ENCODE measurements at places on chromosomes 3 and 15. TPM values are rescaled to one million over a fixed set of nuclear protein-coding genes. Genes with fewer than 3 reads are reported as not detected.

The TMEM89 gene
- total RNA-seq = not detected

The SLC38A3 gene
- not detected for total RNA-seq

The EPHB3 gene
- 1.4 TPM for total RNA-seq

The PPM1L gene
- 6.8 TPM for total RNA-seq

The PRICKLE2 gene
- total RNA-seq = 13.0 TPM

The MYRIP gene
- not detected for total RNA-seq

The MEGF11 gene
- under 0.01 TPM for total RNA-seq

The DUOXA2 gene
- not detected for total RNA-seq

The CCDC71 gene
- total RNA-seq = 18.6 TPM

The TRH gene
- not detected for total RNA-seq

The THRB gene
- 0.15 TPM for total RNA-seq

The CHRNA5 gene
- 25.0 TPM for total RNA-seq

The UROC1 gene
- not detected for total RNA-seq

The GABRR3 gene
- total RNA-seq = not detected

The MORC1 gene
- not detected for total RNA-seq

The ALDH1A2 gene
- not detected for total RNA-seq

The ROPN1 gene
- total RNA-seq = not detected

The ATOSA gene
- 12.2 TPM for total RNA-seq

Measured in Daoy (cell line).